Activated naive CD8-positive, alpha-beta T cell treated with anti-CD3 and anti-CD28 coated beads for 36 hours (primary cell): ENCODE measurements at places on chromosomes 5 and 9. TPM values are rescaled to one million over a fixed set of nuclear protein-coding genes. Genes with fewer than 3 reads are reported as not detected.

Gene OBP2B
- not detected for total RNA-seq

Gene SPATA31D4
- total RNA-seq, result not detected

Gene SPINK13
- total RNA-seq, result not detected

Gene MOB3B
- total RNA-seq, result 1.3 TPM

DNA sequence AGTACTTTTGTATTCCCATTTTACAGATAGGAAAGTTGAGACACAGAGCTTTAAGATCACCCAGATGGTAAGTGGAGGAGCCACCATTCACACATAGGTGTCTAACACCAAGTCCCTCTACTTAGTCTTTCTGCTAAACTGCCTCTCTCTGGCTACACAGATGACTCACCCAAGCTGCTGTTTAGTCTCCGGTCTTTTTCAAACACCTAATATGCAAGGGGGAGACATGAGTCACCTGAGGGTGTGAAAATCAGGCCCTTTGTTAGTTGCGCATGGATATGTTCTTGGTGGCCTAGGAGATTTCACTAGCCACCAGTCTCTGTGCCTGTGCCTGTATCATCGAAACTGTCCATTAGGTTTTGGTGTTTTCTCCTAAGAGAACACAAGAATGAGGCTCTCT, 117.8 kb downstream of the MAST4 start:
- no peak overlapping the region for H3K27ac ChIP-seq
- DNase-seq, result no peak
- no peak overlapping the region for H3K4me3 ChIP-seq

Gene STKLD1
- total RNA-seq, result 0.31 TPM

Gene FST
- total RNA-seq, result 0.22 TPM

- H3K27me3 ChIP-seq, result no peaks in the 10 kb centered on the region
- H3K36me3 ChIP-seq, result peaks cover 40% of the 10 kb centered on the region
- DNase-seq, result no peak
- H3K4me1 ChIP-seq, result peaks cover 77% of the 10 kb centered on the region
- peak overlapping the region; percentile 14 for H3K27ac ChIP-seq
- H3K4me3 ChIP-seq, result no peak overlapping the region
Measured at GRCh38 chr9:37297592-37297991, 124.9 kb upstream of the GRHPR start.

DNA sequence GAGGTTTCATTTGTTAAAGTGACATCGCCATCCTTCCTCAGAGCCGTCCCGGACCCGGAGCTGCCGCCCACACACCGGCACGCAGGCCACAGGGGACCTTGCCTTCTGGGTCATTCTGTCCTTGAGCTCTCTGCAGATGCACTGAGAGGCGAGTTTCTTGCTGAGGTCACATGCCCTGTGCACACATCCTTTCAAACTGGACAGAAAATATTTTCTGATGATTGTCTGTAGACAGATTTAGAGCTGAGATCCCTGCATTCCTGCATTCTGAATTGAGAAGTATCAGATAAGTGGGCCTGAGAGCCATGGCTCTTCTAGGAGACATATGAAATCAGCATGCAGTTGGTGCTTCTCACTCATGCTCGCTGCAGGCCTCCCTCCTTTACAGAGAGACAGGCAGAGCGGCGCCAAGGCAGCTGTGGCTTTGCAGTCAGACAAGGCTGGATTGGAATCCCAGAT, 25.4 kb downstream of the BOD1 start:
- no peaks in the 10 kb centered on the region for H3K4me1 ChIP-seq
- H3K4me3 ChIP-seq, result no peak overlapping the region
- no peak for DNase-seq
- no peaks in the 10 kb centered on the region for H3K27me3 ChIP-seq

Gene REXO4
- total RNA-seq, result 45.3 TPM

DNA sequence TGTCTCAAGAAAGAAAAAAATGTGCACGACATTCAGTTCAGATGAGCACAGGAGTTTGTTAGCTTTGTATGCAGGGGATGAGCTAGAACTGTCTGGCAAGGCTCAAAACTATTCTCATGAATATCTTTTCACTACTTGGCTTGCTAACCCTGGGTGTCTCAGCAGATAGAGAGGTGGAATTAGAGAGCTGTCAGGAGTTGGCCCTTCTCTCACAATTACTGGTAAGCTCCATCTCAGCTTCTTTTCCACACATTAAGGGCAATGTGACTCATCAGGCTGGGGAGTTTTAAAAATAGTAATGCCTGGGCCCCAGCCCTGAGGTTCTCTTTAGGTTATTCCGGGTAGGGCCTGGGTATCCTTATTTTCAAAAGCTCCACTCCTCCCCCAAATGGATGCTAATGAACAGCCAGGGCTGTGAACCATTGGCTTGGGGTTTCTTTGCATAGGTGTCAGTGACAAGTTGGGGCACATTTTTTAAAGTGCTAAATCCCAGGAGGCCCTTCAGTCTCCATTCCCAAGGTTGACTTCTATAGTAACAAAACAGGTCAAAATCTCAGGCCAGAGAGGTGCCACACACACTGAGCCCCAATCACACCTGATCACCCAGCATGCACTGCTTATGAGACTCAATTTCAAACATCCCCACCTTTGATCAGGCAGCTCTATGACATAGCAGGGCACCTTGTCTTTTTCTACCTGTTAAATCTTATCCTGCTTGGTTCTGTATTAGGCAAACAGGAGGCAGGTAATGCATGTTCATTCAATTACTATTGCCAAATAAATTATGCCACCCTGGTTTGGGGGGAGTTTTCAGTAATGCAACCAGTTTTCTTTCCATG, 239.7 kb upstream of the DAP start:
- no peaks in the 10 kb centered on the region for H3K36me3 ChIP-seq
- peaks cover 16% of the 10 kb centered on the region for H3K27me3 ChIP-seq
- no peak for DNase-seq
- no peak overlapping the region for H3K27ac ChIP-seq
- no peaks in the 10 kb centered on the region for H3K4me1 ChIP-seq
- no peak overlapping the region for H3K4me3 ChIP-seq

Gene NR2F1
- not detected for total RNA-seq

DNA sequence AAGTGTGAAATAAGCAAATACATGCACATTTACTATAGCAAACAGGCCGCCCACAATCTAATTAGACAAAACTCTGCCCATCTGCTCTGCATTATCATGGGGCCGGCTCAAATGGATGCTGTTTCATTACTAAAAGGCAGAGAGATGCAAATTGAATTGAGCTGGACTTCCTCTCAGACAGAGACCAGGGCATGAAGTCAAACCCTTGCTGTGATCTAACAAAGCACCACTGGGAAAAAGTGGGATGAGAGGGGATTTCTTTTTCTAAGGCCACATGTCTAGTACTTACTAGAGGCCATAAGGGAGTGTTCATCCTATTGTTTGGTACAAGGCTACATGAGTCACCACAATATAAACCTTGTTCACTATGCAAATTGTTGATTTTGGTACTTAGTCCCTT, 614.7 kb downstream of the ISL1 start:
- no peak for DNase-seq
- H3K27ac ChIP-seq, result no peak overlapping the region
- no peaks in the 10 kb centered on the region for H3K4me1 ChIP-seq
- H3K27me3 ChIP-seq, result no peaks in the 10 kb centered on the region
- no peaks in the 10 kb centered on the region for H3K36me3 ChIP-seq

DNA sequence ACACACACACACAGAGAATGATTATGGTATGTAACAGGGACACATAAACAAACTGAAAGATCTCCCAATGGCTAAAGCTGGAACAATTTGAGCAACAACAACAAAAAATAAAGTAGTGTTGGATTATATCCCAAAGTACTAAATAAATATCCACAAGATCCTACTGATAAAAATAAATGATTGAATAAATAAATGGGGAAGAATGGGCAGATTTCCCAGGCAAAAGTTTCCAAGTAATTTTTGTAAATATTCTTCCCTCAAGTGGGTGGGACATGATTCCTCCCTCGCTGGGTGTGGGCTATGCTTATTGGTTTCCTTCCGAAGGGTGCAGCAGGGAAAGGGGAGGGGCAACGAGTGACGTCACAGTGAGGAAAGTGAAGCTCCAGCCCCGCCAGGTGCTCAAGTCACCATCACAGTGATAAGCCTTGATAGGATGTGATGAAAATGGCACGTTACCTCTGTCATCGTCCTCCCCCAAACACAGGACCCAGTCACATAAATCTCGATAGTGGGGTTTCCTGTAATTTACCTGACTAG, 295.3 kb downstream of the DRD1 start:
- H3K4me3 ChIP-seq, result no peak overlapping the region
- H3K4me1 ChIP-seq, result no peaks in the 10 kb centered on the region
- H3K36me3 ChIP-seq, result peaks cover 1% of the 10 kb centered on the region
- no peak overlapping the region for H3K27ac ChIP-seq
- no peak for DNase-seq
- peaks cover 4% of the 10 kb centered on the region for H3K27me3 ChIP-seq

Gene IL13
- total RNA-seq, result 0.44 TPM

DNA sequence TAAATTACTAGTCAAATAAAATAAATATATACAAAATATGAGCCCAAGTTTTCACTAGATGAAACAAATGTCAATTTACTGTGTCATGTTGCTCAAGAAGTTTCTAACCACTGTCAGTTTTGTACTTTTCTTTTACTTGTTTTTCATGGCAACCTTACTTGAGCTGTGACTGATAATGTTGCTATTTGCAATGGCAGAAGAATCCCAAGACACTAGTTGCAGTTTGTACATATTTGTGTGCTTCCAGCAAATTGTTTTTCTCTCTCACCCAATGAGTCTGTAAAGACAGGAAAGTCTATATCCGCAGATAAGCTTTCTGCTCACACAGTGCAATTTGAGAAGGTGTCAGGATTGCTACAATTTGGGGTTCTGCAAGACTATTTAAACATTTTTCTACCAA, 338.6 kb upstream of the PCSK5 start:
- no peaks in the 10 kb centered on the region for H3K4me1 ChIP-seq
- peaks cover 17% of the 10 kb centered on the region for H3K27me3 ChIP-seq
- H3K4me3 ChIP-seq, result no peak overlapping the region
- DNase-seq, result no peak
- H3K27ac ChIP-seq, result no peak overlapping the region

DNA sequence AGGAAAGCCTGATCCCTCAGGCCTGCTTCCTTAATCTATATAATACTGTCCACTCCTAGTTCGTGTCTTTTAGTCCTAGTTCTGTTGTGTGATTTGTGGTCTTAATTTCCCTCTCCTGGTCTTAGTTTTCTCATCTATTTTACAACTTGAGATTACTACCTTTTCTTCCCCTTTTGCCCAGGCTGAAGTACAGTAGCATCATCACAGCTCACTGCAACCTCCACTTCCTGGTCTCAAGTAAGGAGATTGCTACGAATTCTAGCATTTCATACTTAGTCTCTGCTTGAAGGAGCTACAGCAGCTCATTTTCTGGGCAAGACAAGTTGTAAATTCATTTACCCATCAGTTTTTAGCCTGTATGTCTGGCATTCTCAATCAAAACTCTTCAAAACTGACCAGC, 5.5 kb downstream of the TRIM32 start:
- no peak for DNase-seq
- no peaks in the 10 kb centered on the region for H3K27me3 ChIP-seq
- H3K4me1 ChIP-seq, result peaks cover 51% of the 10 kb centered on the region
- no peak overlapping the region for H3K4me3 ChIP-seq

Gene MXD3
- total RNA-seq, result 17.3 TPM

GRCh38 chr5:112025757-112026156, 268.8 kb upstream of the NREP start:
- no peaks in the 10 kb centered on the region for H3K27me3 ChIP-seq
- no peaks in the 10 kb centered on the region for H3K4me1 ChIP-seq
- DNase-seq, result no peak

GRCh38 chr9:132141948-132142594, 19.8 kb upstream of the NTNG2 start:
- no peaks in the 10 kb centered on the region for H3K36me3 ChIP-seq
- peak overlapping the region; percentile 52 for H3K4me3 ChIP-seq
- no peak for DNase-seq

- H3K36me3 ChIP-seq, result no peaks in the 10 kb centered on the region
- H3K27me3 ChIP-seq, result no peaks in the 10 kb centered on the region
- DNase-seq, result no peak
Measured at GRCh38 chr5:9239626-9240025, 306.2 kb downstream of the SEMA5A start.

Gene ERAP2
- 44.8 TPM for total RNA-seq

- no peak for DNase-seq
- H3K4me3 ChIP-seq, result no peak overlapping the region
- H3K27me3 ChIP-seq, result peaks cover 58% of the 10 kb centered on the region
- peak overlapping the region; percentile 34 for H3K27ac ChIP-seq
- H3K36me3 ChIP-seq, result no peaks in the 10 kb centered on the region
- peaks cover 49% of the 10 kb centered on the region for H3K4me1 ChIP-seq
Measured at GRCh38 chr5:139653616-139654015, 5.5 kb downstream of the CXXC5 start.

DNA sequence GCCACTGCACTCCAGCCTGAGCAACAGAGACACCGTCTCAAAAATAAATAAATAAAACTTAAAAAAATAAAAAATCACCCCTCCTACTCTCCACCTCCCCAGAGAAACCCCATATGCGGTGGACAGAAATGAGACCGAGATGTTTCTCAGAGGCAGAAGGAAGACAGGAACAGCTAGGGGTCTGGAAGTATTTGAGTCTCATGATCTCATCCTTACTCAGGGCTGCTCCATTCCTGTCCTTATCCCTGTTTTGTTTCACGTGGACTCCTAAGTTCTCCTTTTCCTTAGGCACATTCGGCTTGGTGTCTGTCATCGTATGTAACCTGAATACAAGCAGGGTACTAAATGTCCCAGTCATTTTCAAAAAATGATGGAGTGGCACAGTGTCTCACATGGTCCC, 76.1 kb downstream of the C9orf50 start:
- no peak overlapping the region for H3K27ac ChIP-seq
- no peaks in the 10 kb centered on the region for H3K36me3 ChIP-seq
- no peak overlapping the region for H3K4me3 ChIP-seq
- no peaks in the 10 kb centered on the region for H3K4me1 ChIP-seq
- H3K27me3 ChIP-seq, result peaks cover 9% of the 10 kb centered on the region

DNA sequence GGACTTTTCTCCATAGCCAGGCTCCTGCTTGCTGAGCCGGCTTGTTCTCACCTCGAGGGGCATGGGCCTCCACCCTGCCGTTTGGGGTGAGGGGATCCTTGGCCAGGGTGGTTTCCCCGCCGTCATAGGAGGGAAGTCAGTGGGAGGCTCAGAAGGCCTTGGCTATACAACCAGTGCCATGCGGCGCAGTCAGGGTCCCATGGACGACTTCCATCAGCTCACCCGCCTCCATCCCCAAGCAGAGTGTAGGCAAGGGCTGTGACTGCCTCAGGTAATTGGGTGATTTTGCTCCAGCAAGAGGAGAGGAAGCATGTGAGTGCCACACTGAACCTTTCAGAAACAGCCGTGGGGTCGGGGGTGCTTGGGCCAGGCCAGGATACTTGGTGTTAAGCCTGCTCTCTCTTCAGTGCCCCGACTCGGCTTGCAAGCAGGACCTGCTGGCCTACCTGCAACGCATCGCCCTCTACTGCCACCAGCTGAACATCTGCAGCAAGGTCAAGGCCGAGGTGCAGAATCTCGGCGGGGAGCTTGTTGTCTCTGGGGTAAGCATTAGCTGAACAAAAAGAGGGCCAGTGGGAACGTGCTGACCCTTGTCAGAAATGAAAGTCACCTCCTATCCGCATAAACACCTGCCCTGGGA, 57.2 kb upstream of the LRRTM2 start:
- no peak overlapping the region for H3K27ac ChIP-seq
- H3K4me1 ChIP-seq, result no peaks in the 10 kb centered on the region
- no peak overlapping the region for H3K4me3 ChIP-seq
- DNase-seq, result no peak
- peaks cover 5% of the 10 kb centered on the region for H3K36me3 ChIP-seq
